ENCODE measurements at places on chromosomes 2 and 18.
A peak's percentile ranks its signal among the peaks of the same experiment; 100 is the strongest.

DNA sequence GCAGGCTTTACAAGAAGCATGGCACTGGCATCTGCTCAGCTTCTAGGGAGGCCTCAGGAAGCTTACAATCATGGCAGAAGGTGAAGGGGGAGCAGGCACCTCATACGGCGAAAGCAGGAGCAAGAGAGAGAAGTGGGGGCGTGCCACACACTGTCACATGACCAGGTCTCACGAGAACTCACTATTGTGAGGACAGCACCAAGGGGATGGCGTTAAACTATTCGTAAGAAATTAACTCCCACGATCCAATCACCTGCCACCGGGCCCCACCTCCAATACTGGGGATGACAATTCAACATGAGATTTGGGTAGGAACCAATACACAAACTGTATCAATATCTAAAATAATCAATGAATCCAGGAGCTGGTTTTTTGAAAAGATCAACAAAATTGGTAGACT is 156.0 kb upstream of the DPP10 start:
- DNase-seq: no peak

DNA sequence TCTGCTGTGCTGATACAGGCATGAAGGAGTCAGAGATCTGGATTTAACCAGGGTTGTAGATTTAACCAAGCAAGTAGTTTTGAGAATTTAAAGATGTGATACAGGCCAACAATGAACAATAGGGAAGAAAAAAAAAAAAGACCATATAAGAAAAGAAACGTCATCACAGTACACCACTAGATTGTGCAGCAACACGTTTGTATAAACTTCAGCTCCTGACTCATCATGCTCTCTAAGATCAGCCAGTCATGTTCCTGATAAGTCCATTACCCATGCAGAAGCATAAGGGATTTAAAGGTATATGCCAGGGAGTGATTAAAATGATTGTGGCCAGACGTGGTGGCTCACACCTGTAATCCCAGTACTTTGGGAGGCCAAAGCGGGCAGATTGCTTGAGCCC is 22.3 kb upstream of the ERICH2 start:
- no peak for DNase-seq

- DNase-seq: peak; percentile 73
Measured at GRCh38 chr2:135985826-135986393, 484 bp upstream of the DARS1 start.

DNA sequence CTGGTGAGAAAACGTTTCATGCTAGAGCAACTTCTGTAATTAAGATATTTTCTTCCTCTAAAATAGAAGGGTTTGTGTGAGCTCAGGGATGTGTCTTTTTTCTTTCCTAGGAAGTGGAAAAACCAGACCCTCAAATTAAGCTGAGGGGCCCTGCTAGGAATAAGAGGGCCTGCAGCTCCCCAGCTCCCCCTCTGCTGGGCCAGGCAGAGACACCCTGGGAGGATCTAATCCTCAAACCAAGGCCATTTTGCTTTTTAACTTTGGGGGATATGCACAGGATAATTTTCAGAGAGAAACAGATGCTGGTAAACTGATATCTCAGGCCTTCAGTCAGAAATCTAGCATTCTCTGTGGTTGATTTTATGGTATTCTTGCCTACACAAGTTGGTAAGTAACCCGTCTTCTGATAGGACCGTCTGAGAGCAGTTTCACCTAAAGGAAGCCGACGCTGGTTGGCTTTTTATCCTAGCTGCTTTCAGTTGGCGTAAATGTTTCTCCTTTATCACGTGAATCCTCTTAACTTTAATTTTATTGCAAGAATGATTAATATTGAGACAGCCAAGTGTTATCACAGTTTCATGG is 34.8 kb downstream of the SNTG2 start:
- no peak for DNase-seq

DNA sequence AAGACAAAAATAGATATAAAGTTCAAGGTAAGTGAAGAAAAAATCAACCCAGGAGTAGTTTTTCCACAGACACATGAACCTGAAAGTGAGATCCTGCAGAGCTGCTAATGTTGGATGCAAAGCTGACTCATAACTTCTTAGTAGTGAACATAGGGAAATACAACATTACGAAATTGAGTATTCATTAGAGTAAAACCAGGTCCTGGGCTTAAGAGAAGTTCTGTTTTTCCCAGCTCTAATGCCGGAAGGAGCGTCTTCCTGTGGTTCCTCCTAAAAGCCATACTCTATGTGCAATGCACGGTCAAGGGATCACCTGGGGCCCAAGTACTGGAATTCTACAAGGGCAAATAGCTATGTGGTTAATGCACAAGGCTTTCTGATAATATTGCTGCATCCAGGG is 141.7 kb downstream of the RBMS1 start:
- DNase-seq: no peak

- no peak for DNase-seq
Measured at GRCh38 chr2:118430510-118431164, 342.4 kb downstream of the INSIG2 start.

DNA sequence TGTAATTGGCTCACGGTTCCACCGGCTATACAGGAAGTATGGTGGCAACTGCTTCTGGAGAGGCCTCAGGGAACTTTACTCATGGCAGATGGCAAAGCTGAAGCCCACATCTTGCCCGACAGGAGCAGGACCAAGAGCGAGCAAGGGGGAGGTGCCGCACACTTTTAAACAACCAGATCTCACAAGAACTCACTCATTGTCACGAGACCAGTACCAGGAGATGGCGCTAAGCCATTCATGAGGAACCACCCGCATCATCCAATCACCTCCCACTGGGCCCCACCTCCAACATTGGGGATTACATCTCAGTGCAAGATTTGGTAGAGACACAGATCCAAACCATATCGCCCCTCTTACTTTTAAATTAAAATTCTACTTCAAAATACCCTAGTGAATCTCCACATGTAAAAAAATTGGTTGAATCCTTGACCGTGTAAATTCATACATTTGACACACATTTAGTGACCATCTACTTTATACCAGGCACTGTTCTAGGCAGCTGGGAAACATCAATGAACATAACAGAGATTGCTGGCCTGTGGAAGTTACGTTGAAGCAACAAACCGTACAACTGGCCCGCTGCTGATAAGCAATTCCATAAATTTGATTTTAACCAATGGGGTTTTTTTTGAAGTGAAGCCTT is 87.6 kb downstream of the ALPK2 start:
- peak; percentile 8 for DNase-seq
